ENCODE measurements at places on chromosomes 2 and 18.

DNA sequence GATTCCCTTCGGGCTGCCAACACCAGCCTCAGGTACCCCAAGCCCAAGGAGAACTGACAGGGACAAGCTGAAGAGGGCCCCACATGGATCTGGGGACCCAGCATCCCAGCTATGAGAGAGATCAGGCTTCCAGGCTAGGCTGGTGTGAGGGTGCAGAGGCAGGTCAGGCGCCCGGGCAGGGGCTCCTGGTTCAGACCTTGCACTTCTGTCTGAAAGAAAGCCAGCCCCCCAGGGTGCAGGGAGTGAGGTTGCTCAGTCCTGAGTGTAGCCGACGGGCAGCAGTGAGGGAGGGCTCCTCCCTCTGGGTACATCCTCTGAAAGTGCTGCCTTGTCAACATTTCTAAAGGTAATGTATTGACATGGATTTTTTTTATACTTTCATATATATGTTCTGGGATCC is 33.1 kb downstream of the KCNF1 start:
- DNase-seq = no peak

DNA sequence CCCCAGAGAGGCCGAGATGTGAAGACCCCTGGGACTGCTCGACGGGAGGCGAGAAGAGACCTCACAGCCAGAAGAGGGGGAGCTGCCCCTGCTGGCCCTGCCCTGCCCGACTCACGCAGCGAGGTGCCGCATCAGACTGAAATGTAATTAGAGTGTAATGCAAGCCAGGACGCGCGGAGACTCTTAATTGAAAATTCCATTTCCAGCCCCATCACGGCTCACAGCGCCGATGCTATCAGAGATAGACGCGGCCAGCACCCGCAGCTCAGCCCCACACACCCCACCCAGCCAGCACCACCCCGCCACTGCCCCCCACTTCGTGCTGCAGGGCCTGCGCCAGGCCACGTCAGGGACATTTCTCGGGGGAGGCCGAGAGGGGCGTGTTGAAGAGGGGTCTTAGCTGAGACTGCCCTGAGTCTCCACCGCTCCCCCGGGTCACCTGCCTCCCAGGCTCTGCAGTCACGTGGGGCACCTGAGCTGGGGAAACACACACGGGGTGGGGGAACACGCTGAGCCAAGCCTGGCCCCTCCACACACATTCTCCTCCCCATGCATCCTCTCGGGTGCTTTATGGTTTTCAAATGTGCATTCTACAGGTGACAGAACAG is 78.1 kb downstream of the TEX51 start:
- no peak for DNase-seq

DNA sequence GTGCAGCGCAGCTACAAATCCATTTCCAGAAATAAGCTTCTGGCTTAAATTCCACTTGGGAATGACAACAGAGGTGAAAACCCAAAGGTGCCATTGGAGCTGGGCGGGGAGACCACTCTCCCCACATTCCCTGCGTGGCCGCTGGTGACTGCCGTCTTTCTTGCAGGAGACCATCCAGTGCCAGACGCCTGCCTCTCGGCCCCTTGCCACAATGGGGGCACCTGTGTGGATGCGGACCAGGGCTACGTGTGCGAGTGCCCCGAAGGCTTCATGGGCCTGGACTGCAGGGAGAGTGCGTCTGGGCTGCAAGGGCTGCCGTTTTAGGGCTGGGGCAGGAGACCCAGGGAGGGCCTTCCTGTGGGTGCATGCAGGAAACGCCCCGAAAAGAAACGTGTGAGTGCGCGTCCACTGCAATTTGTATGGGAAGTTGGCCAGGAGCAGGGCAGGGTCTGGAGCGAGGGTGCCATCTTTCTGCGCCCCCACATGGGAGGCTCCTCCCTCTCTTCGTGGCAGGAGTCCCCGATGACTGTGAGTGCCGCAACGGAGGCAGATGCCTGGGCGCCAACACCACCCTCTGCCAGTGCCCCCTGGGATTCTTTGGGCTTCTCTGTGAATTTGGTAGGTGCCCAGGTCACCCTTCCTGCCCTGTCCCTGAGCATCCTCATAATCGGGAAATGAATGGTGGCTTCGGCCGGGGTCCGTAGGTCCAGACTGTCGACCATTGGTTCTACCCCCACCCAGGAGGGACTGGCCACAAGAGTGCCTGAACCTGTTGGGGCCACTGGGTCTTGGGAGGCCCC is 49.9 kb downstream of the SNED1 start:
- DNase-seq = no peak

DNA sequence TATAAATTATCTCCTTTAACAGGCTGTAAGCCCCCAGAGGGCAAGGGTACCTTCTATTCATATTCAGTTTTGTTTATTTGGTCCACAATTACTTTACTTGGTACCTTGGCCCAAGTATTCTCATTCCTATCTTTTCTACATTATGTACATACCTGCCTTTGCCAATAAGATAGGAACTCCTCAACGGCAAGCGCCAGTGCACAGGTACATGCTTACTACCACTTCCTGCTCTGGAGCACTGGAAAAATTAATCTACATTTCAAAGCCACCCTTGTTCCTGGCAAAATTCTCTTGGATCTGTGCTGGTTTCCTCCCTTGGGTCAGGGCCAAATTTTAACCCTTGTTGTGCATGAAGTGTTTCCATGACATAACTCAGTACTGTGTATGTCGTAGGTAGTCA is 34.3 kb upstream of the LMAN1 start:
- DNase-seq = no peak

DNA sequence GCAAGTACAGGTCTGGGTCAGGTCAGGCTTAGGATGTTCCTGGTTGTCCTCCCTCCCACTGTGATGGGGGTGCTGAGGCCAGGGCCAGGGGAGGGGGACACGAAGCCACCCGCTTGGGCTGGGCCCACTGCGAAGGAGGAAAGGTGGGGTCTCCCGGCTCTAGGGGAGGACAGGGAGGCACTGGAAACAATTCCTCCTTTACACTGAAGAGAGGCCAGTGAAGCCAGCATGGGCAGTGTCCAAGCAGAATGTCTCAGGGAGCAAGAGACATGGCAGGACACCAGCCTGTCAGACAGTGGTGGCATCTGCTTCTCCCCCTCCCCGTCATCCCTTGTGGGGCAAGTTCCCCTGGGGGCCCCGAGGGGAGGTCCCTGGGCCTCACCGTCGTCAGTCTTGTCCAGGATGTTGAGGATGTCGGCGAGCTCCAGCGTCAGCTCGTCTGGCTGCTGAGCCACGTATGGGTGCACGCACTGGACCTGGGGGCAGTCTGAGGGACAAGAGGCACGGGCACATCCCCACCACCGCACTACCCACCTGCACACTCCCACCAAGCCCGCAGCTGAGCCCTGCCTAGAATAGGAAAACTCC is 10.8 kb downstream of the SNORC start:
- no peak for DNase-seq

DNA sequence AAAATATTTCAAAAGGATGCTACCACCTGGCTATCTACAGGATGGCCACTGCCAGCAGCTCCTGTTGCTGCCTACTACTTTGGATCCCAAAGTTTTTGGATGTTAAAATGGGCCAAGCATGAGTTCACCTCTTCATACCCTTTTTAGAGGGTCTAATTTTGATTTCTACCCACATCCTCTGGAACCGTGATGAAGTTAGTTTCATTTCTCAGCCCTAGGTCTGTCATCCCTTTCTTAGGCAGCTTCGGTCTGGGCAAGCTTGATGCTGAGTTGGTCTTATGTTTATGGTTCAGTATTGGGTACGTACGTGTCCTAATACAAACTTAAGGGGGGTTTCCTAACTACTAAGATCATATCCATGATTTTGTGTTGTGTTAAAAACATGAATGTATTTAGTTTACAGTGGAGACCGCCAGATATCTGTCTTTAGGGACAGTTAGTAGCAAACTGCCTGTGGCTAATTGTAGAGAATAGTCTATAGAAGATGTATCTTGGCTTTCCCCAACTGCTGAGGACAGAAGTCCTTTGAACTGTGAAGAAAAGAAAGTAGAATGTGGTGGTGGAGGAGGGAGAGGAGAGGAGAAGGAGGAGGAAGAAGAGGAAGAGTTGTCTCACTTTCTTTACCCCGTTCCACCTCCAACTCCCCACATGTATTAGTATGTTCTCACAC is 184.9 kb downstream of the UBE2E3 start:
- DNase-seq = no peak

DNA sequence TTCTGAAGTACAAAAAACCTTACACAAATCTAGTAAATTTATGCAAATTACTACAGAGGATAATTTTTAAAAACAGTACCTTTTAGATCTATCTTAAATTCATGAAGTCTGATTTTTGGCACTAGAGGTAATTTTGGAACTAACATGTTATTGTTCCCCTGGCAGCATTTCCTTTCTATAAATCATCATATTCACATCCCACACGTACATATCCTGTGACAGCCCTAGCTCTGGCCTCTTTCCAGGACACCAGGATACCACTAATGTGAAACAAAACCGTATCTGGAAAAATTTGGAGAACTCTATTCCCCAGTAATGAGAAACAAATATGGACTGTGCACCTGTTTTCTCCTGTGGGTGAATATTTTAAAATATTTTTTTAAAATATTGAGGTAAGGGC is 14.0 kb upstream of the BIRC6 start:
- DNase-seq = no peak

DNA sequence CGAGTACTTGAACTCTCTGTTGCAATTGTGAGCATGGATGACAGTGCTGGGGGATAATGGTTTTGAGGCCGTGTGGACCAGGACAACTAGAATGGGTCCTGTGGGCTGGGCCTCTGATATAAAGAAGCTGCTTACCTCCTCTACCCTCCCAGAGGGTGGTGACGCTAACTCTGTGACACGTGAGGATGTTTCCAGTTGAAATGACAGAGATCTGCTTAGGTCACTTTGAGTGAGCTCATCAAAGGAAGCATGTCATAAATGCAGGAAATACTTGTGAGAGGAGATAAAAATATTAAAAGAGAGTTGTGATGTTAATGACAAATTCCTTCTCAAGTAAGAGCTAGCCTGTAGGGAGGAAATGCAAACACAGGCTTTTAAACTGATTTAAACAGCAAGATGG is 16.4 kb downstream of the RMC1 start:
- no peak for DNase-seq

GRCh38 chr2:12705230-12705629 is 11.5 kb upstream of the TRIB2 start:
- no peak for DNase-seq

- no peak for DNase-seq
Measured at GRCh38 chr2:104744537-104744936, 109.4 kb upstream of the POU3F3 start.
